Muscle of leg (tissue), 16 donors: ENCODE measurements at places on chromosomes 2 and 18. TPM values are rescaled to one million over a fixed set of nuclear protein-coding genes. Genes with fewer than 3 reads are reported as not detected.

The FAM228A gene
- 0.52 TPM for polyA plus RNA-seq

The DSG4 gene
- polyA plus RNA-seq: not detected

GRCh38 chr2:150620416-150620815 is 132.9 kb upstream of the RND3 start:
- H3K36me3 ChIP-seq: no peaks in the 10 kb centered on the region
- H3K4me3 ChIP-seq: no peak overlapping the region
- no peaks in the 10 kb centered on the region for H3K27me3 ChIP-seq
- H3K4me1 ChIP-seq: peaks cover 15% of the 10 kb centered on the region

GRCh38 chr18:47265197-47265596 is 13.7 kb upstream of the SKOR2 start:
- no peaks in the 10 kb centered on the region for H3K4me1 ChIP-seq
- DNase-seq: peak; percentile 56
- H3K27ac ChIP-seq: no peak overlapping the region
- H3K36me3 ChIP-seq: no peaks in the 10 kb centered on the region
- no peak overlapping the region for H3K4me3 ChIP-seq
- peaks cover 56% of the 10 kb centered on the region for H3K27me3 ChIP-seq

GRCh38 chr18:68098655-68099054 is 582.1 kb upstream of the DSEL start:
- no peaks in the 10 kb centered on the region for H3K36me3 ChIP-seq
- H3K4me1 ChIP-seq: no peaks in the 10 kb centered on the region
- no peak overlapping the region for H3K27ac ChIP-seq
- no peaks in the 10 kb centered on the region for H3K27me3 ChIP-seq
- no peak overlapping the region for H3K4me3 ChIP-seq

DNA sequence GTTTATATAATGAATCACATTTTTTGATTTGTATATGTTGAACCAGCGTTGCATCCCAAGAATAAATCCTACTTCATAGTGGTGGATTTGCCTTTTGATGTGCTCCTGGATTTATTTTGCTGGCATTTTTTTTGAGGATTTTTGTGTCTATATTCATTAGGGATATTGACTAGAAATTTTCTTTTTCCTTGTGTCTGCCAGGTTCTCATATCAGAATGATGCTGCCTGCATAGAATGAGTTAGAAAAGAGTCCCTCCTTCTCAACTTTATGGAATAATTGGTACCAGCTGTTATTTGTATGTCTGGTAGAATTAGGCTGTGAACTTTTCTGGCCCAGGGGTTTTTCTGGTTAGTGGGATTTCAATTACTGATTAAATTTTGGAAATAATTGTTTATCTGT is 457.4 kb upstream of the DSEL start:
- no peaks in the 10 kb centered on the region for H3K36me3 ChIP-seq
- no peak overlapping the region for H3K4me3 ChIP-seq
- H3K4me1 ChIP-seq: no peaks in the 10 kb centered on the region
- DNase-seq: no peak
- no peak overlapping the region for H3K27ac ChIP-seq
- H3K27me3 ChIP-seq: no peaks in the 10 kb centered on the region

The GPR75 gene
- polyA plus RNA-seq: 1.3 TPM

The ATOH8 gene
- 20.5 TPM for polyA plus RNA-seq

GRCh38 chr2:223459328-223459939 is 142.7 kb downstream of the SCG2 start:
- no peaks in the 10 kb centered on the region for H3K4me1 ChIP-seq
- no peaks in the 10 kb centered on the region for H3K27me3 ChIP-seq
- H3K27ac ChIP-seq: no peak overlapping the region
- H3K4me3 ChIP-seq: no peak overlapping the region
- no peak for DNase-seq
- no peaks in the 10 kb centered on the region for H3K36me3 ChIP-seq

DNA sequence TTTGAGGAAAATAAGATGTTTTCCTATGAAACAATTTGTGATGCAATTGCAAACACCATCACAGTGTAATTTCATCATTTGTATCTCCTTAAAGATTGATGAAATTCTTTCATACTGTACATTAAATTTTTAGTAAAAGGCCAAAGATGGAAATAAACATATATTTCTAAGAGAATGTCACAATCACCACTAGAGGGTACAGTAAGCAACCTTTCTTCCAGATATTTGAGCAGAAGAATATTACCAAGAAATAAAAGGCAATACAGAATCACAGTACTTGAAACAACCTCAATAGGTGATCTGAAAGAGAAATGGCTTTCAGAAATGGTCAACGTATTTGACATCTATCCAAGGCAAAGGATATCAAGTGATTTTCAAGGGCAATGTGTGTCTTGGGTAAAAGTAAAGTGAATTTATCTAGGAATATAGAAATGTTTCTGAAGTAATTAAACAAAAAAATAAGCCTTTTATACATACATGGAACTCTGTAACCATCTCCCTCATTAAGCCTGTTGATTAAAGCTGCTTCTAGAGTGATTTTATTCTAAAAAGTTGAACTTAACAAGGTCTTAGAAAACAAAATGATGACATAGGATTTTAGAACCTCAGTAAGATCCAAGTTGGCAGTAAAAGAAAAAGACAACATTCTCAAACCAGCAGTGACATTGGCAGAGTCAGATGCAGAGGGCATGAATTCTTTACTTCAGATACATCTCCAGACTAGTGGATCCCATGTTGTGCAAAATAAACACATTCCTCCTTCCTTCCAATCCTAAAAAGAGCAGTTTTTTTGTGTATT is 90.3 kb upstream of the SESTD1 start:
- peak; percentile 7 for DNase-seq
- H3K36me3 ChIP-seq: no peaks in the 10 kb centered on the region
- no peaks in the 10 kb centered on the region for H3K27me3 ChIP-seq
- H3K4me1 ChIP-seq: no peaks in the 10 kb centered on the region
- no peak overlapping the region for H3K27ac ChIP-seq

The TMEM247 gene
- polyA plus RNA-seq: not detected

GRCh38 chr2:188291142-188291616 is 495 bp upstream of the GULP1 start:
- peaks cover 8% of the 10 kb centered on the region for H3K4me1 ChIP-seq
- no peaks in the 10 kb centered on the region for H3K36me3 ChIP-seq
- H3K27ac ChIP-seq: peak overlapping the region; percentile 97
- no peaks in the 10 kb centered on the region for H3K27me3 ChIP-seq

GRCh38 chr2:95049683-95049955 is 24.1 kb downstream of the MAL start:
- peaks cover under 1% of the 10 kb centered on the region for H3K4me1 ChIP-seq
- no peak for DNase-seq
- H3K27ac ChIP-seq: no peak overlapping the region
- H3K27me3 ChIP-seq: peaks cover 22% of the 10 kb centered on the region
- H3K4me3 ChIP-seq: no peak overlapping the region

The FRZB gene
- 25.9 TPM for polyA plus RNA-seq

DNA sequence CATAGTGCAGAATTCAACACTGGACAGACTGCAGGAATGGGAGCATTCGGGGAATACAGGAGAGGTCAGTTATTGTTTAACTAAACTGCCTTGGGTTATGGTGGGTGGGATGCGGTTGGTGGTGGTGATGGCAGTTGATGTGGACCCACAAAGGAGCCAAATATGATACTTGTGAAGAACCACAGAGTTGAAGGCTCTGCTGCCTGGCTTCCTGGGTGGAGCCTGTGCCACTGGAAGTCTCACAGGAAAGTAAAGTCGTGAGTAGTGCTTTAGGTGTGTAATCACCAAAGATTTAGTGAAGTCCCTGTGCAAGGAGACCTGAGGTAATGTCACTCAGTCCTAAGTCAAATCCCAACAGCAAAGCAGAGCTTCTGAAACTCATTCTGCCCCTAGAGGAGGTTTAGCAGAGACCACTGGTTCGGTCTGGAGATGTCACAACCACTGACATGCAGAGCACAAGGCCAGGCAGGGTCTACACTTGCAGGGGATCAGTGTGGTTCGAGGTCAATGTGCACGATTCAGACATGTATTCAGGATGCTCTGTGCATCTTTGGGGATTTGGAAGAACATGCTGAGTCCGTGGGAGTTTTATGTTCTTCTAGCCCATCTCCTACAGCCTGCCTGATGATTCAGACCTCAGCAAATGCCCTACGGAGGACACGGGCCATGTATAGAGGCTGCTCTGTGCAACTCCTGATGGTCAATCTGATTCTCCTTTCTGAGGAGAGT is 1150.9 kb downstream of the RPIA start:
- H3K36me3 ChIP-seq: no peaks in the 10 kb centered on the region
- H3K27ac ChIP-seq: no peak overlapping the region
- no peaks in the 10 kb centered on the region for H3K27me3 ChIP-seq
- no peak for DNase-seq
- H3K4me1 ChIP-seq: no peaks in the 10 kb centered on the region

The CPLX4 gene
- not detected for polyA plus RNA-seq

The NYAP2 gene
- polyA plus RNA-seq: 0.41 TPM

DNA sequence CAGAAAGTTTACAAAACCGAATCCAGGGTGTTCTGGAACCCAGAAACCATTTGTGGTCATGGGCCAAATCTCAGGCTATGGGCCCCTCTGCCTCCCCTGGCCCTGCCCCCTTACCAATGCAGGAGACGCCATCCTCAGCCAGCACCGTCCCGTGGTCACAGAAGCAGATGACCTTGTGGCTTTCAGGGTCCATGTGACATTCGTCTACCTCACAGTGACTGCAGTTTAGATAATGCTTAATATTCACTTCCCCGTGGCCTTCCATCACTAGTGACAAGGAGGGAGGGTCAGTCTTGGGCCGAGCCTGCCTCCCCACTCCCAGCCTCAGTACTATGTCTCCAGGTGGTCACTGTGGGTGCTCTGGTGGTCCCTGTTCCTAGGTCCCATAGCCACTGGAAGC is 111.6 kb downstream of the CLIP4 start:
- H3K4me3 ChIP-seq: no peak overlapping the region
- DNase-seq: no peak
- no peak overlapping the region for H3K27ac ChIP-seq

The ASIC4 gene
- 0.43 TPM for polyA plus RNA-seq

GRCh38 chr18:50092245-50092805 is 102.6 kb downstream of the MYO5B start:
- H3K36me3 ChIP-seq: no peaks in the 10 kb centered on the region
- no peak overlapping the region for H3K27ac ChIP-seq
- H3K4me3 ChIP-seq: no peak overlapping the region
- peaks cover 11% of the 10 kb centered on the region for H3K4me1 ChIP-seq

The SERPINB10 gene
- 0.30 TPM for polyA plus RNA-seq

The PLCL1 gene
- 17.7 TPM for polyA plus RNA-seq

DNA sequence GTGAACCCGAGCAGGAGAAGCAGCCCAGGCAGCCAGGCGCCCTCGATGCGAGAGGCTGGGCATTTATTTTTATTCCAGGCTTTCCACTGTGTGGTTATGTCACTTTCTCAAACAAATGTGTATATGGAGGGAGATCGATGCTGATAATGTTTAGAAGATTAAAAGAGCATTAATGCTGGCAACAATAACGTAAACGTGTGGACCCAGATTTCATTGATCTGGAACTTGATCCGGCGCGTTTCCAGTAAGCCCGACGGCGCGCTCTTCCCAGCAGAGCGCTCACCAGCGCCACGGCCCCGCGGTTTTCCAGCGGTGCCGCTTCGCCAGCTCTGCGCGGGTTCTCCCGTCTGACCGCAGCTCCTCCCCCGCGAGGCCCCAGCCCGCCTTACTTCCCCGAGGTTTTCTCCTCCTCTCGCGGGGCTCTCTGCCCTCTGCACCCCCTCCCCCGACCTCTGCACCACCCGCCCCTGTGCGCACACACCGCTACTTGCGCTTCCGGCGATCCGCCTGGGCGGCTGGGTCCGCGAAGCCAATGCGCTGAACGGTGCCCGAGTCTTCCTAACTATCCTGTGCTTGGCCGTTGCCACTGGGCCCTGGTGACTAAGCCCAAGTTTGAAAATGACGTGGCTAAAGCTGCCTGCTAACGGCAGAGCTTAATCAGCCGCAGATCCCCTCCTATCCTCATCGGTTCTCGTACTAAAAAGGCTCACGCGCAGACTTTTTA is 6.1 kb downstream of the ONECUT2 start:
- H3K36me3 ChIP-seq: no peaks in the 10 kb centered on the region
- H3K27me3 ChIP-seq: peaks cover 84% of the 10 kb centered on the region
- H3K4me1 ChIP-seq: peaks cover 24% of the 10 kb centered on the region
- H3K27ac ChIP-seq: no peak overlapping the region
- no peak overlapping the region for H3K4me3 ChIP-seq
- DNase-seq: no peak

- no peaks in the 10 kb centered on the region for H3K36me3 ChIP-seq
- DNase-seq: peak; percentile 93
- H3K4me1 ChIP-seq: peaks cover 2% of the 10 kb centered on the region
- H3K27me3 ChIP-seq: no peaks in the 10 kb centered on the region
- peak overlapping the region; percentile 52 for H3K27ac ChIP-seq
- no peak overlapping the region for H3K4me3 ChIP-seq
Observed at GRCh38 chr18:11383381-11383780, 226.0 kb upstream of the SLC35G4 start.

The CNRIP1 gene
- 21.5 TPM for polyA plus RNA-seq

The CTIF gene
- polyA plus RNA-seq: 40.7 TPM

The FAM110C gene
- polyA plus RNA-seq: 0.80 TPM

DNA sequence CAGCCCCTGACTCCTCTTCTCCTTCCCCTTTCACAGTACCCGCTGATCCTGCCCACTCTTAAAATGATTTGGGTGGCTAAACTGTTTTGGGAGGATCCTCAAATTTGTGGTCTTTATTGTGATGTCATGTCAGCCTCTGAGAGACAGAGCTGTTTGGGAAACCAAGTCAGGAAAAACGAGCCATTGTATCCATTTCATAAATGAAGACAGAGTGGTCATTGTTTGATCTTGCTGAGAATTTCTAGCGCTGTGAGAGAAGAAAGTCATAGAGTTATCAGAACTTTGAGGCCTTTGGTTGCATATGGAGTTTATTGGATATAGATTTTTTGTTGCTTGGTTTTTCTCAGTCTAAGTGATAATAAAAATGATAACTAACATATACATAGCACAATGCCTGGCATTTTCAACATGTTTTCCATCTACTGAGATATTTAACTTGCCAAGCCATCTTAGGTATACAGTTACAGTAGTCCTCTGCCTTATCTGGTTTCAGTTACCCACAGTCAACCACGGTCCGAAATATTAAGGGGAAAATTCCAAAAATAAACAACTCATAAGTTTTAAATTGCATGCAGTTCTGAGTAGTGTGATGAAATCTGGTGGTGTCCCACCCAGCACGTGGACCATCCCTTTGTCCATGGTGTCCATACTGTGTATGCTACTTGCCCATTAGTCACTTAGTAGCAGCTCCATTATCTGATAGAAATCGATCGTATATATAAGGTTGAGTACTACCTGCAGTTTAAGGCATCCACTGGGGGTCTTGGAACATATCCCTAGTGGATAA is 105.0 kb upstream of the RASGRP3 start:
- H3K36me3 ChIP-seq: peaks cover 4% of the 10 kb centered on the region
- H3K27me3 ChIP-seq: no peaks in the 10 kb centered on the region
- DNase-seq: no peak
- no peak overlapping the region for H3K4me3 ChIP-seq

DNA sequence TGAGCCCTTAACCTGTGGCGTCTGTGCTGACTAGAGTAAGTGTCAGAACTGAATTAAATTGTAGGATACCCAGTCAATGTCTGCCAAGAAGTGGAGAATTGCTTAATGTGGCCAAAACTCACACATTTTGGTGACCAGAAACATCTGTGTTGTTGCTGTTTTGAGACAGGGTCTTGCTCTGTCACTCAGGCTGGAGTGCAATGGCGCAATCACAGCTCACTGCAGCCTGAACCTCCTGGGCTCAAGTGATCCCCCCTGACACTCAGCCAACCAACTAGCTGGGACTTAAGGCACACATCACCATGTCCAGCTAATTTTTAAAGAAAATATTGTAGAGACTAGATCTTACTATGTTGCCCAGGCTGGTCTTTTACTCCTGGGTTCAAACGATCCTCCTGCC is 34.4 kb upstream of the RTN4 start:
- no peaks in the 10 kb centered on the region for H3K36me3 ChIP-seq
- no peak for DNase-seq
- H3K4me3 ChIP-seq: no peak overlapping the region
- H3K27me3 ChIP-seq: no peaks in the 10 kb centered on the region
- H3K4me1 ChIP-seq: peaks cover 11% of the 10 kb centered on the region

GRCh38 chr2:135744760-135745314 is 3.2 kb downstream of the UBXN4 start:
- no peak overlapping the region for H3K4me3 ChIP-seq
- peaks cover 15% of the 10 kb centered on the region for H3K36me3 ChIP-seq
- DNase-seq: no peak
- no peaks in the 10 kb centered on the region for H3K4me1 ChIP-seq
